Stimulated activated CD8-positive, alpha-beta memory T cell treated with anti-CD3 and anti-CD28 coated beads, Interleukin-12 subunit alpha, Interleukin-12 subunit beta, amount 100 ng/mL, for 4 hours (primary cell): ENCODE measurements at places on chromosomes 6 and 20.

DNA sequence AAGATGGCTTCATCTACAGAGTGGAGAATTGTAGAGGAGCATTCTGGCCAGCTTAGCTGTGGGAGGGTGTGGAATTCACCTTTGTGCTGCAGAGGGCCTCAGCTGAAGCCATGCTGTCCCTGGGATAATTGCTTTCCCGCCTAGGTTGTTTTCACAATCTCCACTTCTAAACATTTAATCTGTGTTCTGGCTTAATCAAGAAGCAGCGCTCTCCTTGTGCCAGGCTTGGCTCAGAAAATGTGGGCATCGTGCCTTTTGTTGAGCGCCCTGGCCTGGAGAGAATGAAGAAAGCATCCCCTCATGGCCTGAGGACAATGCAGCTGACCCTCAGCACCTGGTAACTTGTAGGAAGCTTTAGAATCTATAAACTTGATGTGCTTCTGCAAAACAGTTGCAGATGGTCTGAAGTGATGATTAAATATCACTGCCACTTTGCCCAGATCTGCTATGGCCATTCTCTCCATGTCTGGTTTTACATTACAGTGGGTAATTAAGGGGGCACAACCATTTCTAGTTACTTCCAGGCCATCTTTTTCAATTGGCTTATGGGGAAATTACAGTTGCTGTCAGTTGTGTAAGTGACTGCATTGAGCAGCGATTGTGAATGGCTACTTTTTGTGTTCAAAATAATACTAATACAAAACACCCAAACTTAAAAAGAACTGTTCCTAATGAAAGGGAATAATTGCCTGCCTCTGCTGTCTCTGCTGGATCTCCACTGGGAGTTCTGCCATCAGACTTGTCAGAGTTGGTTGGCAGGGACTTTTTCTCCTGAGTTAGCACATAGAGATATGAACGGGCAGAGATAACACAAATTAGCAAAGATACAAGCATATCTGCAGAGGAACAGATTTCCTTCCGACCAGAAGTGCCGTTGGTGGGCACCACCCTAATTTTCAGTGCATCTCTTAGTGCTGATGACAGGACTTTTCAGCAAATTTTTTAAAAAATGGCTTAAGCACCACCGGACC is 18.4 kb downstream of the CTNNBL1 start:
- DNase-seq: no peak

DNA sequence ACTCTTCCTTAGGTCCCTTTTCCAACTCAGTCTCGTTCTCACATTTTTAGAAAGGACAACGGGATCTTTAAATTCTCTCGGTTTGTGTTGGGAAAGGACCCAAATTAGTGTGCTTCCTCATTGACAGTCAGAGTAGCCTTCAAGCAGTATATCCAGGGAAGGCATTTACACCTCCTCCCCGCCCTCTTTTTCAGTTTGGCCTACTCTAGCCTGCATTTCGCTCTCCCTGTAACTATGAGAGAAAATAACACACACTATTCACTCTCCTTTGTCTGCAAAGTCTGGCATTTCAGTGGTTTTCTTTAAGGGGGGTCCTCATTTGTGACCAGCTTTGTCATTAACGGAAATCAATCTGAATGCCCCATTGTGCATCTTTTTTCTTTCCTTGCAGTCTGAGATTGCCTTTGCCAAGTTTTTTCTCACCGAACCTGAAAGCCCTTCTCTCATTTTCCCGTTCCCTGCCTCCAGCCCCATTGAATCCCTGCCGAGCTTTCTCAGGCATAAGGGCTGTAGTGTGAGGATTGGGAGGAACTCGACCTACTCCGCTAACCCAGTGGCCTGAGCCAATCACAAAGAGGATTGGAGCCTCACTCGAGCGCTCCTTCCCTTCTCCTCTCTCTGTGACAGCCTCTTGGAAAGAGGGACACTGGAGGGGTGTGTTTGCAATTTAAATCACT is 393 bp upstream of the FABP7 start:
- no peak for DNase-seq

- DNase-seq: no peak
Observed at GRCh38 chr20:14488212-14488611, 150.8 kb upstream of the FLRT3 start.

- no peak for DNase-seq
Observed at GRCh38 chr6:137044366-137045221, at the start of gene IL20RA. TSS of gene IL20RA (minus strand) at chr6:137044965. CDS start at chr6:137044728, 237 bp downstream.
